Spleen (tissue), 13 donors: ENCODE measurements at places on chromosomes 3 and 15.

DNA sequence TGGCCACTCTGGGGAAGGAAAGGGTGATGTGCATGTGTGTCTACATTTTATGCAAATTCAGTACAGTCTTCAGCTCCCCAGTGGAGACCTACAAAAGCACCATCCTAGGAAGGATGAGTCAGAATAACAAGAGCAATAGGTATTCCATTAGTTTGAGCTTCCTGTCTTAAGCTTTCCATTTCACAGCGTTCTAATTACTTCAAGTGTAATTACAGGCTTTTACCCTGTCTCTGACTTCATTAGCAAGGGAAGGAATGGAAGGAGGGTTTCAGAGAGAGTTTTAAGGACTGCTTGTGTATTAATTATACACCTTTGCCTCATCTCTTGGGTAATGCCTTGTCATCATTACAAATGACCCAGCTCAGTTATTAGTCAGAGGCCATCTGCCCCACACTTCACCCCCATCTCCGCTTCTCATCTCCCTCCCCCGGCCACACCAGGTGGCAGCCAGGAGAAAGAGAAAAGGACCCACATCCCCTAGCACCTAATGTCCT, 202.8 kb upstream of the MRPL3 start:
- no peak for DNase-seq

- no peak for DNase-seq
Observed at GRCh38 chr15:92112180-92112579, 258.7 kb downstream of the SLCO3A1 start.

GRCh38 chr3:190696777-190697501, 165.6 kb downstream of the GMNC start:
- no peak for DNase-seq

- DNase-seq, result no peak
Observed at GRCh38 chr3:50662408-50662807, 12.3 kb upstream of the DOCK3 start.

- DNase-seq, result no peak
Observed at GRCh38 chr3:5428607-5429516, 241.4 kb downstream of the EDEM1 start.

GRCh38 chr3:156760333-156760732, 65.8 kb upstream of the LEKR1 start:
- no peak for DNase-seq

GRCh38 chr3:15009167-15009566, 55.9 kb downstream of the MRPS25 start:
- DNase-seq, result no peak

DNA sequence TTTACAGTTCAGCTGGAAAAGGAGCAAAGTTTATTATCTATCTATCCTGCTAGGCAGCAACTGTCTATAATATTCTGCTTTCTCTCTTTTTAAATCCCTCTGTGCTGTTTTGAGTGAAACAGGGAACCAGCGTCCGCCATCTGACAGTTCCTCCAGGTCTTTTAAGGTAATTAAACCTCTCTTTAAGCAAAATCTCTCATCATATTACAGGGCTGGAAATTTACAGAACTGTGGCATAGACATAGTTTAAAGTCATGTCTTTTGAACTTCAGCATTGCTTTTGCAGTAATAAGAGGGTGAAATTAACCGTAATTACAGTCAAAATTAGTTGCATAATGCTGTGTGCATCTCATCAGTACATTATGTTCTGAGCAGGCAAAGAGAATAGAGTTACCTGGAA, 263.4 kb upstream of the KCNMB2 start:
- no peak for DNase-seq

GRCh38 chr3:153285194-153285641, 123.2 kb downstream of the RAP2B start:
- no peak for DNase-seq

DNA sequence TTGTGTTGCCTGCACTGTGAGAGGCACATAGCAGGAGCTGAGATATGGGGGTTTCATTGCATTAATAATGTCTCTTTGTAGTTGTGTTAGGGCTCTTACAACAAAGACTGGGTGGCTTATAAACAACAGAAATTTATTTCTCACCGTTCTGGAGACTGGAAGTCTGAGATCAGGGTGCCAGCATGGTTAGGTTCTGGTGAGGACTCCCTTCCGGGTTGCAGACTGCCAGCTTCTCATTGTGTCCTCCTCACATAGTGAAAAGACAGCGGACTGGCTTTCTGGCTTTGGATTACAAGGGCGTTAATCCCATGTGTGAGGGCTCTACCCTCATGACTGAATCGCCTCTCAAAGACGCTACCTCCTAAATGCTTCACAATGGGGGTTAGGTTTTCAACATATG, 20.6 kb downstream of the TMEM108 start:
- no peak for DNase-seq

DNA sequence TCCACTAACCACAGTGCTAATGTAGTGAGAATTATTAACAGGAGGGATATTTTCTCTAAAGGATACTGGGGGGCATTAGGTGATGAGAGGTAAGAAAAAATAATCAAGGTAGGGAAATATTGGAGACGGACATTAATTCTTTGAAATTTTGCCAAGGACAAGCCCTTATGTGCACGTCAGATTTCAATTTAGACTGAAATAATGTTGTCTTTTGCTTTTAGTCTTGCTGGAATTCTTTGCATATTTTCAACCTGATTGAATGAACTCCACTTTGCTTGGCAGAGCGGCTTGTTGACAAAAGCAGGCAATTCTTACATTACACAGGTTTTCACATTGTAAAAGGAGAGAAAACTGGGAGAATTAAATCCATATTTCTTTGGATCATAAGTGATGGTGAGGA, 25.0 kb upstream of the C3orf52 start:
- DNase-seq, result no peak
